ENCODE measurements at places on chromosomes 3 and 15. TPM values are rescaled to one million over a fixed set of nuclear protein-coding genes. Genes with fewer than 3 reads are reported as not detected.
A peak's percentile ranks its signal among the peaks of the same experiment; 100 is the strongest.

DNA sequence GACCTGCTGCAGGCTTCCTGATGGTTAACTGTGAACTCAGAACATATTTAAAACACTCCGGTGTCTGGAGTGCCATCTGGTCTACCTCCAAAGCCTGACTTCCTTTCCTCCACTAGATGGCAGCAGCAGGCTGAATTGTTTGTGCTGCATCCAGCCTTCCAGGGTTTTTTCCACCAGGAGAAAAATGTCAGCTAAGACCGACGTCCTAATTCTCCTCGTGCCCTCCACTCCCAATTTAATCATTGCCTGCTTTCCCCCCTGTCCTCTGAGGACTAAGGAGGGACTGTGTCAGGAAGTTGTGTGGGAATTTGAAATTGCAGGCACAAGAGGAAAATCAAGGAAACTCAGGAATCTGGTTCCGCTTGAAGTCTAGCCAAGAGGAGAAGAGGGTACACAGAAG is 165.2 kb upstream of the UMPS start:
- H3K27ac ChIP-seq = no peak overlapping the region
- no peaks in the 10 kb centered on the region for H3K36me3 ChIP-seq
- peak; percentile 80 for DNase-seq
- H3K4me3 ChIP-seq = no peak overlapping the region
- H3K27me3 ChIP-seq = no peaks in the 10 kb centered on the region

- H3K4me3 ChIP-seq = no peak overlapping the region
- no peak overlapping the region for H3K27ac ChIP-seq
- H3K36me3 ChIP-seq = no peaks in the 10 kb centered on the region
- no peaks in the 10 kb centered on the region for H3K27me3 ChIP-seq
Observed at GRCh38 chr15:26232691-26233090, 369.6 kb upstream of the ATP10A start.

- H3K4me1 ChIP-seq = peaks cover 4% of the 10 kb centered on the region
- H3K27me3 ChIP-seq = no peaks in the 10 kb centered on the region
- H3K4me3 ChIP-seq = no peak overlapping the region
- no peaks in the 10 kb centered on the region for H3K36me3 ChIP-seq
Observed at GRCh38 chr3:128282380-128283196, 129.3 kb downstream of the EEFSEC start.

DNA sequence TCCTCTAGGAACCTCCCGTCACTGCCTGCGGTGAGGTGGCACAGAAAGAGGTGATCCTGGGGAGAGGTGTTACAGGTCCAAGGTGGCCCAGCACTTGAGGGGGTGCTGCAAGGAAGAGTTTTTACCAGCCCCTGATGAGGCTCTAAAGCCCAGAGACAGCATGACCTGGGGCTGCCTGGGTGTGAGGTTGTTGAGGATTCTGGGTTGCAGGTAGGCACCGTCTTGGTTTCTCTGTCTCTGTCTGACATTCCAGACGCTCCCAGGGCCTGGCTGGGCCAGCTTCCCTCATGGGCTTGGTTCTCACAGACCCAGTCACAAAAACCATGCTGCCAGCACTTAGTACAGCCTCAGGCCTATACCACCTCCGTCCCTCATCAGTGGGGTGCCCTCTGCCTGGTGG is 31.1 kb downstream of the DNAJB8 start:
- no peak overlapping the region for H3K27ac ChIP-seq
- no peaks in the 10 kb centered on the region for H3K4me1 ChIP-seq
- no peak overlapping the region for H3K4me3 ChIP-seq
- H3K27me3 ChIP-seq = no peaks in the 10 kb centered on the region
- H3K36me3 ChIP-seq = no peaks in the 10 kb centered on the region
- no peak for DNase-seq

- no peaks in the 10 kb centered on the region for H3K27me3 ChIP-seq
- H3K27ac ChIP-seq = no peak overlapping the region
- no peak overlapping the region for H3K4me3 ChIP-seq
- H3K4me1 ChIP-seq = no peaks in the 10 kb centered on the region
- no peak for DNase-seq
Observed at GRCh38 chr15:78390826-78391225, 47.2 kb upstream of the IREB2 start.

GRCh38 chr3:49279376-49279775 is 2.3 kb upstream of the C3orf62 start:
- no peak overlapping the region for H3K27ac ChIP-seq
- peaks cover 25% of the 10 kb centered on the region for H3K4me1 ChIP-seq
- H3K4me3 ChIP-seq = no peak overlapping the region
- no peak for DNase-seq

DNA sequence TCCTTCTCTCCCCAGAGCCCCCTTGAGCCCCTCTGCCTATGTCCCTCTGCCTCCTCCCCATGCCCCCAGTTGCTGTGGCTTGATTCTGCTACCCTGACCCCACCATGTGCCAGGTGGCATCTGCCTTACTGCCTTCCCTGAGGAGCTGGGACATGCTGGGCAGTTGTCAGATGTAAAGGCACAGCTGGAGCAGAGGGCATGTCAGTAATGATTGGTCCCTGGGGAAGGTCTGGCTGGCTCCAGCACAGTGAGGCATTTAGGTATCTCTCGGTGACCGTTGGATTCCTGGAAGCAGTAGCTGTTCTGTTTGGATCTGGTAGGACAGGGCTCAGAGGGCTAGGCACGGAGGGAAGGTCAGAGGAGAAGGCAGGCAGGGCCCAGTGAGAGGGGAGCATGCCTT is 3.5 kb upstream of the PPCDC start:
- H3K27me3 ChIP-seq = no peaks in the 10 kb centered on the region
- H3K36me3 ChIP-seq = peaks cover 9% of the 10 kb centered on the region
- H3K4me3 ChIP-seq = no peak overlapping the region

SLC12A8 gene
- 183 TPM for total RNA-seq

GRCh38 chr3:42680271-42680670 is 5.1 kb upstream of the KLHL40 start:
- no peaks in the 10 kb centered on the region for H3K27me3 ChIP-seq
- DNase-seq = no peak
- no peak overlapping the region for H3K27ac ChIP-seq
- no peaks in the 10 kb centered on the region for H3K36me3 ChIP-seq
- no peak overlapping the region for H3K4me3 ChIP-seq
- no peaks in the 10 kb centered on the region for H3K4me1 ChIP-seq

GRCh38 chr3:49024449-49024848 is 2.5 kb downstream of the NDUFAF3 start:
- H3K36me3 ChIP-seq = peaks cover 38% of the 10 kb centered on the region
- H3K27ac ChIP-seq = 0 out of 2 replicates have a peak overlapping the region, but pooled peaks have one; percentile 16
- no peaks in the 10 kb centered on the region for H3K27me3 ChIP-seq
- H3K4me3 ChIP-seq = no peak overlapping the region
- no peak for DNase-seq

SCN5A gene
- total RNA-seq = not detected

DNA sequence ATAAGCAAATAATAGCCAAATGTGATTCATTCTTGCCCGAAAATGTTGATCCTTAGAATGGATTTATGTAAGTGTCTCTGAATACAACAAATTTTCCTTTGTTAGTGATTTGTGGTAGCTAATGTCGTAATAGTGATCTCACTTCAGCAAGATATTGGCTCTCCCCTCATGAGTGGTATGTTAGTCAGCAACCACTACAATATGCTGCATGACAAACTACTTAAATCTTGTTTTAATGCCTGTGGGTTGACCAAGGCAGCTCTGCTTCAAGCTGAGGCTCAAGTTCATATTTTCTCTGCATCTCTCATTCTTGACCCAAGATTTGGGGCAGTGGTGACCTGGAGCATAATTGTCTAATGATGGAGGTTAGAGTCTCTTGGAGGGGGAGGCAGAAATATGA is 49.8 kb upstream of the GALNT15 start:
- no peaks in the 10 kb centered on the region for H3K36me3 ChIP-seq
- DNase-seq = no peak
- no peak overlapping the region for H3K4me3 ChIP-seq
- no peaks in the 10 kb centered on the region for H3K4me1 ChIP-seq
- H3K27ac ChIP-seq = no peak overlapping the region
- no peaks in the 10 kb centered on the region for H3K27me3 ChIP-seq

C3orf80 gene
- not detected for total RNA-seq

DNA sequence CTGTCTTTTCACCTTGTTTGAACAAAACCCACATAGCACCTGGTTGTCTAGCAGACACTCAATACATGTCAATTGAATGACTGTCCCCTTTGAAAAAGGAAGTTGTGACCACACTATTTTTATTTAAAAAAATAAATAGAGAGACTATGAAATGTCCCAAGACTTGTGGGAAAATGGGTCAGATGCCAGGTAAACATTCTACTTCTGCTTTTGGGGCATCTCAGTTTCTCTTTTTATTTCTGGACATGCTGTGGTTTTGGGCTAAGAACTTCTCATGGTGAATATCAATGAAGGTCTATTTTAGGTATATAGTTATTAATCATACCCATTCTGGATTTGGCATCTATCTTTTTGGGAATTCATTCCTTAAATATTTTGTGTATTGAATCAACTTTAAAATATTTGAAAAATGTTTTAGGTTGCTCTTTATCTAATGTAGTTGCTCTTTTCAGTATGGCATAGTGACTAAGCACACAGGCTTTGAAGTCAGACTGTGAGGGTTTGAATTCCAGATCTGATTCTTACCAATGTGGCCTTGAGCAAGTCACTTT is 4.4 kb downstream of the TMEM45A start:
- no peak overlapping the region for H3K4me3 ChIP-seq
- DNase-seq = peak; percentile 35

DNA sequence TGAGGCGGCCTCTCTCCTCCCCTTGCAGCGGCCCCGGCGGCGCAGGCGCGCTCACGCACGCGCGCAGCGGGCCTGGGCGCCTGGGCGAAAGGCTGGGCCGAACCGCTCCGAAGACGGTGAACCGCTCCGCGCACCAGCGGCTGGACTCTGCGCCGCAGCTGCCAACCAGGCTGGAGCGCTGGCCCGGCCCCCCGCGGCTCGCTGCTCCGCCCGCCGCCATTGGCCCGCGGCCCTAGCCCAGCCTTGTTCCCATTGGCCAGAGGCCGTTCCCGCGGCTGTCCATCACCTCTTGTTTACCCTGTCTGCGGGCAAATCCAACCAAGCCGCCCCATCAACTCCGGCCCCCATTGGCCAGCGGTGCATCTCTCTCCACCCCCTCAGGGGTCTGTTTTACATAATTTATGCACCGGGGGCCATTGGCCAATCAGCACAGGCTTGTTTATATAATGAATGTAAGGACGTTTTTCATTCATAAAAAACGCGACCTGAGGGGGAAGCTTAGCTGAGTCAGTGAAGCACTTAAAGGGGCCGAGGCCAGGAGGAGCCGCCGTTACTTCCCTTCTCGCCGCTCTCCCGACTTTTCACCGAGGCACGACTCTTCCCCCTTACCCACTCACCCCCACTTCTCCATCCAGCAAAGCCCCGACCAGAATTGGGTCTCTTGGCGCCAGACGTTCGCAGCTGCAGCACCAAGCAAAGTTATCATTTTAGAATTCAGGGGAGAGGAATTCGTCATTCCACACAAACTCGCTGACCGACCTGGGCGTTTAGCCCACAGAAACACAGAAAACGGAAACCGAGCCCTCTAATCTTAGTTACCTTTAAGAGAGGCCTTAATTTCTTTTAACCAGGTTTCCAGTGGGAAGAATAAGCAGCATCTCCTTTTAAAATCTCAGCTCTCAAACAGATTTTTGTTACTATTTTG is at the start of gene ETV5:
TSS of gene ETV5 (minus strand) at position 149 of the 925 bp plus-strand sequence. CDS start 3,221 bp downstream, outside the sequence.
- 0 out of 2 replicates have a peak, but pooled peaks cover 4% of the 10 kb centered on the region for H3K36me3 ChIP-seq
- H3K4me1 ChIP-seq = peaks cover 40% of the 10 kb centered on the region
- H3K27me3 ChIP-seq = no peaks in the 10 kb centered on the region
- peak within 1 kb of the TSS; percentile 84 for H3K27ac ChIP-seq
- DNase-seq = peak; percentile 100
- peak within 1 kb of the TSS; percentile 76 for H3K4me3 ChIP-seq

- no peaks in the 10 kb centered on the region for H3K27me3 ChIP-seq
- H3K27ac ChIP-seq = no peak overlapping the region
- no peak for DNase-seq
- H3K36me3 ChIP-seq = no peaks in the 10 kb centered on the region
Observed at GRCh38 chr3:78937475-78937874, 830.3 kb downstream of the ROBO1 start.

DNA sequence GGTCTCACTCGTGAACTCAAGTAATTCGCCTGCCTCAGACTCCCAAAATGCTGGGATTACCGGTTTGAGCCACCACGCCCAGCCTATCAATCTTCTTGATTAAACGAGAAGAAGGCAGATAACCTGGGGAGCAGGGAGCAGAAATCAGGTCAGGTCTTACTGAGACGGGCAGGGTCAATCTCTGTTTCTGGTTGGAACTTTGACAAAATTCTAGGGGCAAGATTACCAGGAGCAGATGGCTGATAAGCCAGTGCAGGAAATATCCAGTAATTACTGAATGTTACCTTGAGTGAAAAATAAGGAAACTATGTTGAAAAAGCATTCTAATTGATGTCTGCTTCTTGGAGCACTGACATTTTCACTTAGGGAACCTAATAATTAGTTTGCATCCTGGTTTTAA is 24.4 kb upstream of the GOLM2 start:
- no peak overlapping the region for H3K27ac ChIP-seq
- H3K4me1 ChIP-seq = no peaks in the 10 kb centered on the region
- H3K27me3 ChIP-seq = no peaks in the 10 kb centered on the region
- H3K4me3 ChIP-seq = no peak overlapping the region

DNA sequence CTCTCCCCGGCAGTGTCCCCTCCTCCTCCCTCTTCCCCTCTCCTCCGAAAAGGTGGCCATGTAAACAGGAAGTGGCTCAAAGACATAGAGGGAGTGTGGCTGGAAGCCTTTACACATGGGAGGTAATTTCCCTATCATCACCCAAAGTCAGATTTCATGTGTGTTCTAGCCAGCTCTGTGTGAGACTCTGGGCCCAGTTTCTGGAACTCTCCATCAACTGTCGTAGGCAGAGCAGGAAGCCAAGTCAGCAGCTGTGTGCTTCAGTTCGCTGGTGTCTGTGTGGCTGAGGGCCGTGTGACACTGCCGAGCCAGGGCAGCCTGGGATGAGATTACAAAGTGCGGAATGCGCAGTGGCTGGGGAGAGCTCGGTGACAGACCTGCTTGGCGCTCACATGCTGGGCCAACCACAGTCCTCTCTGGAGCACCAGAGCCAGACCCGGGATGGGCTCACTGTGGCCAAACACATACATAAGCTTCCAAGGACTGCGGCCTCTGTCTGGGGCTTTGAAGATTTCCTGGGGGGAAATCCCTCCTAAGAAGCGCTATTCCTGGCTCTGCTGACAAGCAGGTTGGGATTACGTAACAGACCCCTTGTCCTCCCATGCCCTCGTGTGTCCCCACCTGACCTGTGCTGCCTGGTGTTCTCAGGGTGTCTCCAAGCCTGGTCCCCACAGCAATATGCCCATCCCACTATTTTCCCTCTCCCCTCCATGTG is 50.7 kb downstream of the UMPS start:
- no peaks in the 10 kb centered on the region for H3K4me1 ChIP-seq
- no peaks in the 10 kb centered on the region for H3K27me3 ChIP-seq

DNA sequence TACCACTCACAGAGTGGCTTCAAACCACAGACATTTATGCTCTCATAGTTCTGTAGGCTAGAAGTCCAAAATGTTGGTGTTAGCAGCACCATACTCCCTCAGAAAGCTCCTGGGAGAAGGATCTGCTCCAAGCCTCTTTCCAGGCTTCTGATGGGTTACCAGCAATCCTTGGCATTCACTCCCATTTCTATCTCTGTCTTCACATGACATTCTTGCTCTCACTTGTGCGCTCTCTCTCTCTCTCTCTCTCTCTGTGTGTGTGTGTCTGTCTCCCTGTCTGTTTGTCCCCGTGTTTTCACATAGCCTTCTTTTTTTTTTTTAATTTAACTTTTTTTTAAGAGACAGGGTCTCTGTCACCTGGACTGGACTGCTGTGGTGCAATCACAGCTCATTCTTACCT is 26.3 kb downstream of the CDAN1 start:
- H3K27ac ChIP-seq = no peak overlapping the region
- no peaks in the 10 kb centered on the region for H3K27me3 ChIP-seq
- no peak for DNase-seq
- H3K4me3 ChIP-seq = no peak overlapping the region
- H3K36me3 ChIP-seq = no peaks in the 10 kb centered on the region

KBTBD12 gene
- not detected for total RNA-seq

GRCh38 chr3:13078163-13078905 is 5.1 kb upstream of the IQSEC1 start:
- H3K36me3 ChIP-seq = no peaks in the 10 kb centered on the region
- peaks cover 27% of the 10 kb centered on the region for H3K4me1 ChIP-seq
- no peaks in the 10 kb centered on the region for H3K27me3 ChIP-seq
- peak; percentile 48 for DNase-seq
- no peak overlapping the region for H3K27ac ChIP-seq
